ENCODE measurements at places on chromosomes 2 and 18.

DNA sequence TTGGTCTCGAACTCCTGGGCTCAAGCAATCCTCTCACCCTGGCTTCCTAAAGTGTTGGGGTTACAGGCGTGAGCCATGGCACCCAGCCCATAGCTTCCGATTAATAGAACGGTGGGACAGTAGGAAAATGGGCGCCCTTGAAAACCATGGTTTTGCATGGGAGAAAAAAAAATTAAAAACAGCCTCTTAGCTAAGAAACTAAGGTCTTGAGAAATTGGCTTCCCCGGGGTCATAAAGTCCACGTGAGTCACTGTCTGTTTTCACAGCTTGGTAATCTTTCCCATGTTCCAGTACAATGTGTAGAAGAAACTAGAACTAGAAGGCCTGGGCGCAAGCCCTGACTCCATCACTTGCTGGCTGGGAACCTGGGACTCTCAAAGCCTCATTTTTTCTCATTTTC lies 20.7 kb downstream of the B3GNT2 start:
- peak; percentile 69 for ATAC-seq

- no peak for ATAC-seq
Measured at GRCh38 chr18:79935925-79936324, 15.5 kb downstream of the SLC66A2 start.

DNA sequence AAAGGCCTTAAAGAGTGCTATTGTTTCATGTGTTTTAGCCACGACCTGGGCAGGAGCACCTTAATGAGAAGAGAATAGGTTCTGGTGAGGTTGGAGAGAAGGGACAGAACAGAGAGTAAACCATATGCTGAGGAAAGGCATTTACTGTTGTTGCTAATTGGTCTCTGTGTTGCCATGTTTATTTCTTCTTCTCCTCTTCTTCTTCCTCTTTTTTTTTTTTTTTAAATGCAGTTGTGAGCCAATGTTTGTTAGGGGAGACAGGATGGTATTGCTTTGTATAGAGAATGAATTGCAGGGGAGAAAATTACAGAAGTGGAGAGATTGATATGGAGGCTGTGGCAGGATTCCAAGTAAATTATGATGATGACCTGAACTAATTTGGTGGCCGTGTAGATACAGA lies 2.6 kb downstream of the SCN9A start:
- no peak for ATAC-seq

DNA sequence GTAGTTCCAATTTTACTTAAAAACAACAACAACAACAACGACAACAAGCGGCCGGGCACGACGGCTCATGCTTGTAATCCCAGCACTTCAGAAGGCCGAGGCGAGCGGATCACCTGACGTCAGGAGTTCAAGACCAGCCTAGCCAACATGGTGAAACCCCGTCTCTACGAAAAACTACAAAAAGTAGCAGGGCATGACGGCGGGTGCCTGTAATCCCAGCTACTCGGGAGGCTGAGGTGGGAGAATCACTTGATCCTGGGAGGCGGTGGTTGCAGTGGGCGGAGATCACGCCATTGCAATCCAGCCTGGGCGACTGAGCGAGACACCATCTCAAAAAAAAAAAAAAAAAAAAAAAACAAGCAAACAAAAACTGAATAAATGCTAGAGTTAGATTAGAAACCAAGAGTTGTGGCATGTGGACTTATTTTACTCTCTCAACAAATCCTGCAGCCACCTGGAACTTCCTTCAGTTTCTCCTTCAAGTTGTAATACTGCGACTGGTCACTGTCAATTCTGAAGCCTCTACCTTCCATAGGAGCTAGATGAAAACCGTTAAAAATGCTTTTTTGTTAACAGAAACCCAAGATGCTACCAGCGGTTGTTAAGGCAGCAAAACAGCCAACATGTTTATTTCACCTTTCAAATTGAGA lies 1.3 kb downstream of the ATP5F1A start:
- ATAC-seq, result no peak

- no peak for ATAC-seq
Measured at GRCh38 chr2:88596141-88596830, 31.0 kb downstream of the EIF2AK3 start.

GRCh38 chr2:171578127-171578803 lies 56.0 kb downstream of the CYBRD1 start:
- no peak for ATAC-seq

DNA sequence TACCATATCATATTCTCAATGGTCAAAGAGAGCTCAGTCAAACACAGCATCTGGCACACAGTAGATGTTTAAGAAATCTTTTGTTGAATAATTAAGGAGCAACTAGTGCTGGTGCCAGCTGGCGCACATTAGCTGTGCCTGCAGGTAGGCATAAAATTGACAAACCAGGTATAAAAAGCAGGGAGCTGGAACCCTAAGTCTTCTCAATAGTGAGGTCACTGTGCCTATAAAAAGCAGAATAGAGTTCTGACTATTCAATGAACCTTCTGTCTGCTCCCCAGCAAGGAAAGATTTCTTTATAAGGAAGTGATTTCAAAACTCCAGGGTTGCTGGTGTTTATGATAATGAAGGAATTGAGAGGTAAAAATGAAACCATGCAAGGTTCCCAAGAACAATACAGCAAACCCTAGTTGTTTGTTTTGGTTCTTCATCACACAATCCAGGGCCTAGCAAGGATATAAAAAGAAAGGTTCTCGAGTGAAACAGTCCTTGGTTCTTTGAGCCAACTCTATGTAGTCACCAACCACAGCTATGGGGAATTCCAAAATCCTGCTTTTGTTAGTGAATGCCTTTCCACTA lies 76.1 kb downstream of the THADA start:
- peak; percentile 71 for ATAC-seq

DNA sequence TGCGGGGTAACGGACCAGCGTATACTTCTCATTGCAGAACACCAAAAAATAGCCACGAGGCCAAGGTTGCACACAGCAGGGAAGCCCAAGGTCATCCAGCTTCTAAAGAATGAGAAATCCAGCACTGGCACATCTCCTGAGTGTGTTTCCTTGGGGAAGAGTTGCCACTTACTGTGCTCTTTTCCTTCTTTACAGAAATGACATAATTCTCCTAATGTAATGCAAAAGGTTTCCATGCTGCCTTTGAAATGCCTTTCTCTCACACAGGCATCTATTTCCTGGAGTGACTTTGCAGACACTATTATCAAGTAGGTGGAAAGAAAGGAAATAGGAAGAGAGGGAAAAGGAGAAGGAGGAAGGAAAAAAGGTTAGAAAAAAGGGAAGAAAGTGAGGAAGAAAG lies 862.1 kb upstream of the CELF4 start:
- no peak for ATAC-seq

- ATAC-seq, result no peak
Measured at GRCh38 chr2:218471982-218472381, 53.1 kb downstream of the VIL1 start.

GRCh38 chr2:54477896-54478295 lies 21.8 kb downstream of the SPTBN1 start:
- no peak for ATAC-seq

All from activated T-helper 17 cell treated with anti-CD3 and anti-CD28 coated beads, Interleukin-2, amount 50 U/mL, for 72 hours (primary cell).